ENCODE measurements at places on chromosomes 7 and 10. TPM values are rescaled to one million over a fixed set of nuclear protein-coding genes. Genes with fewer than 3 reads are reported as not detected.
A peak's percentile ranks its signal among the peaks of the same experiment; 100 is the strongest.

GRCh38 chr7:139675127-139676125 is 102.4 kb downstream of the HIPK2 start:
- DNase-seq, result peak; percentile 51

DNA sequence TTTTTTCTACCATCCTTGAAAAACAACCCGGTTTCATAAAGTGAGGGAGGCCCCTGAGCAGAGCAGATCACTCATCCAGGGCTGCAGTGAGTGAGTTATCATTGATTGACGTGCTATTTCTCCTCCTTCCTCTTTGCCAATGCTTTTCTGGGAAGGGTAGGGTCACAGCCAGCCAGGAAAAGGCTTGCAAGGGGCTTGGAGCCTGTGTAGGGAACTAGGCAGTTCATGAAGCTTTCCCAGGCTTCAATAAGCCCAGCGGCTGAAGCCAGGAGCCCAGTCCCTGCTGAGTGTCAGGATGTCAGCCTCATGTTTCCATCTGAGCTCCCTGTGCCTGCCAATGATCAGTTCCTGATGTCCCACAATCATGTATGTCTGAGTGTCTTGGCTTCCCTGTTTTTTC is 584.7 kb downstream of the GALNT17 start:
- no peak for DNase-seq

- no peak for DNase-seq
Observed at GRCh38 chr7:97381815-97382554, 264.5 kb downstream of the SDHAF3 start.

DNA sequence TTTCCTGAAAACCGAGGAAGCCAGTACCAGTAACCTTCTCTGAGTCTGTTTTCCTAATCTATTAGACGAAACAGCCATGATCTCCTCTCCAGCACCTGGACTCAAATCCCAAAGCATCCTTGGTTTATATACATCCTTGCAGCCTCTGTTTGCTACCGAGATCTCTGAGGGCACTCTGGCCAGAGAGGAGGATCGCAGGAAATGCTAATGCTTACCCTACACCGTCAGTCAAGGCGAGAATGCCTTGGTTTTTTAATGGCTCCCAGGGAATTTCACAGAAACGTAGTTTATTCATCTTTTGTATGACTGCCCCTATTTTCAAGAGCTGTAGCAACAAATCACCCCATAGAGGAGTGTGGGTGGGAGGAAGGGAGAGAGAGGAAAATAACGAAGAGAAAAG is 91.5 kb upstream of the CALN1 start:
- no peak for DNase-seq

- DNase-seq, result no peak
Observed at GRCh38 chr7:24725554-24726241, 31.6 kb downstream of the GSDME start.

- DNase-seq, result peak; percentile 18
Observed at GRCh38 chr10:21479570-21480315, 45.7 kb downstream of the SKIDA1 start.

GRCh38 chr7:138752518-138753149 is 45.2 kb upstream of the TMEM213 start:
- DNase-seq, result peak; percentile 40

GRCh38 chr10:70064486-70064885 is 11.8 kb downstream of the MACROH2A2 start:
- no peak for DNase-seq

GRCh38 chr10:93462881-93463280 is 19.3 kb downstream of the MYOF start:
- DNase-seq, result peak; percentile 76

DNA sequence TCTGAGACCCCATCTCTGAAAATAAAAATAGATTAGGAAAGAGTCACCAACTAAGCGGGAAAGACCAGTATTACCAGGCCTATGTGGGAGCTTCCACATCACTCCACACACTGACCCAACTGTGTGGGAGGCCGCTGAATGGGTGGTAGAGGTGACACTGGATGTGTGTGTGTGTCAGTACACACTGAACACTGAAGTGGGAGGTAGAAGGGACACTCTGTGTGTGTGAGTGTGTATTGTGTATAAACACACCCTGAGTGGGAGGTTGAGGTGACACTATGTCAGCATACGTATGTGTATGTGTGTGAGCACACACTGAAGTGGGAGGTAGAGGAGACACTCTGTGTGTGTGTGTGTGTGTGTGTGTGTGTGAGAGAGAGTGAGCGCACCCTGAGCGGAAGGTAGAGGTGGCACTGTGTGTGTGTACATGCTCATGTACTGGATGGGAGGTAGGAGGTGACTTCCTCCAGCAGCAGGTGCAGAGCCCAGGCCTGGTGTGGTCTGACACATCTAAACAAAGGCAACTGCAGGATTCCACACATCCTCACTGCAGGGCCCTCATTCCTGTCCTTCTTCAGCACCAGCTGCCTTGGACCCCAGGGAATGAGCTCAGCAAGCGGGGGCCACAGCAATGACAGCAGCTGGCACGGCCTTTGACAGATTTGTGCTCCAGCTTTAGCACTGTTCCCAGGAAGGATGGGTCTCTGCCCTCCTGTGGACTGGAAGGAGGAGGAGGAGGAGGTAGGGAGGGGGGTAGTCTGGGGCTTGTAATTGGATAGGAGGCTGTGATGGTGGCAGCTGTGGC is 26.5 kb upstream of the RBM20 start:
- no peak for DNase-seq

The ARL3 gene
- total RNA-seq, result 10.6 TPM

The ATP6V0A4 gene
- total RNA-seq, result not detected

The CLRN3 gene
- total RNA-seq, result not detected
